Activated naive CD4-positive, alpha-beta T cell treated with anti-CD3 and anti-CD28 coated beads, Interleukin-2, amount 10 ng/mL, durations not matched to agents 7 days and 5 days (primary cell): ENCODE measurements at places on chromosomes 2 and 18.

- peaks cover 20% of the 10 kb centered on the region for H3K36me3 ChIP-seq
- peaks cover 13% of the 10 kb centered on the region for H3K4me1 ChIP-seq
- H3K27me3 ChIP-seq, result no peaks in the 10 kb centered on the region
- no peak for DNase-seq
- H3K4me3 ChIP-seq, result no peak overlapping the region
Observed at GRCh38 chr2:47488870-47489584, 86.1 kb downstream of the MSH2 start.

GRCh38 chr18:5543773-5544389 lies at the start of gene EPB41L3:
Gene EPB41L3 (minus strand): TSS chr18:5543997. CDS start chr18:5489183, 54,814 bp downstream.
- H3K4me3 ChIP-seq, result peak within 1 kb of the TSS; percentile 54
- peak; percentile 34 for DNase-seq
- peaks cover 35% of the 10 kb centered on the region for H3K27me3 ChIP-seq
- no peaks in the 10 kb centered on the region for H3K36me3 ChIP-seq

GRCh38 chr2:158598862-158599517 lies 142.2 kb downstream of the PKP4 start:
- H3K4me3 ChIP-seq, result no peak overlapping the region
- H3K4me1 ChIP-seq, result no peaks in the 10 kb centered on the region
- H3K27ac ChIP-seq, result no peak overlapping the region
- H3K27me3 ChIP-seq, result no peaks in the 10 kb centered on the region

DNA sequence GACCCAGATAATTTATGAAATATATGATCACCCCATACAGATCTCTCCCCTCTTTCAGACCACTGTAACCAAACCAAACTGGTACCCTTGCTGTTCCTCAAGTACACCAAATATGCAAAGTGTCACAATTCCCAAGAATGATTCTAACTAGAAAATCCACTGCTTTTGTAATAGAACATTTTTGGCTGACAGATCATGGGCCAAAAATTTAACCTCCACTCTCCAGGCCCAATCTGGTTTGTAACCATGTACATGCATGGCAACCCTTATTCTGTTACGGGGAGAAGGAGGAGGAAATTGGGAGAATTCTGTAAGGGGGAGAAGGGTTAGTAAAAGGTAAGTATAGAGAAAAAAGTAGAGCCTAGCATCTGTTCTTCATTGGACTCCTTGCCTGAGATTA lies 62.0 kb downstream of the IKZF2 start:
- H3K27ac ChIP-seq, result no peak overlapping the region
- H3K4me3 ChIP-seq, result no peak overlapping the region
- DNase-seq, result no peak

DNA sequence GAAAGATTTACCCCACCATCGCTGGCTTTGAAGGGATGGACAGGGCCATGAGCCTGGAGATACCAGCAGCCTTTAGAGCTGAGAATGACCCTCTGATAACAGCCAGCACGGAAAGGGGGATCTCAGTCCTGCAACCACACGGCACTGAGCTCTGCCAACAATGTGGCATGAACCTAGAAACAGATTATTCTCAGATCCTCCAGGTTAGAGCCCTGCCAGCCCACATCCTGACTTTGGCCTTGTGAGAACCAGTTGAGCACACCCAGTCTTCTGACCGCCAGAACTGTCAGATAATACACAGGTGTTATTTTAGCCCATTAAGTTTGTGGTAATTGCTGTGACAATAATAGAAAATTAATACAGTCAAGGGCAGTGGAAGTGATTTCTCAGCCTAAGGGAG lies 9.4 kb upstream of the GNLY start:
- no peaks in the 10 kb centered on the region for H3K36me3 ChIP-seq
- H3K27me3 ChIP-seq, result peaks cover 23% of the 10 kb centered on the region
- H3K4me3 ChIP-seq, result no peak overlapping the region
- DNase-seq, result no peak
